ENCODE measurements at places on chromosomes 16 and 17.

GRCh38 chr16:52383119-52383518 is 163.8 kb downstream of the TOX3 start:
- no peak for DNase-seq

GRCh38 chr17:20280051-20280450 is 187.3 kb downstream of the LGALS9B start:
- no peak for DNase-seq

- DNase-seq, result peak; percentile 66
These were observed 16.4 kb upstream of the GLG1 start for GRCh38 chr16:74623214-74623838.

DNA sequence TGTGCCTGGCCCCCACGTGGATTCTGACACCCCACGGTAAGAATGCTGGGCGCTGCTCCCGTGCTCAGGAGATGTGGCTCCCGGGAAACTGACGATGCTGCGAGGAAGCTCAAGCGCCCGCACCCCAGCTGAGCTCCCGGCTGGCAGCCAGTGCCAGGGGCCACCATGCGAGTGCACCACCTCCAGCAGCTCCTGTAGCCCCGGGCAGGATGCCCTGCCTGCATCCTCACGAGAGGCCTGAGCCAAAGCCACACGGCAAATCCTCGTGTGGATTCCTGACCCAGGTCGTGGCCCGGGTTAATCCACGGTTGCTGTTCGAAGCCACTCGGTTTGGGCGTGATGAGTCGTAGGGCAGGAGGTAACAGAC is 11.6 kb upstream of the DPEP1 start:
- DNase-seq, result no peak

- DNase-seq, result no peak
These were observed 4.2 kb downstream of the PITPNA start for GRCh38 chr17:1558401-1558800.

GRCh38 chr16:35751191-35751941 is 2292.0 kb downstream of the TP53TG3F start:
- DNase-seq, result no peak

DNA sequence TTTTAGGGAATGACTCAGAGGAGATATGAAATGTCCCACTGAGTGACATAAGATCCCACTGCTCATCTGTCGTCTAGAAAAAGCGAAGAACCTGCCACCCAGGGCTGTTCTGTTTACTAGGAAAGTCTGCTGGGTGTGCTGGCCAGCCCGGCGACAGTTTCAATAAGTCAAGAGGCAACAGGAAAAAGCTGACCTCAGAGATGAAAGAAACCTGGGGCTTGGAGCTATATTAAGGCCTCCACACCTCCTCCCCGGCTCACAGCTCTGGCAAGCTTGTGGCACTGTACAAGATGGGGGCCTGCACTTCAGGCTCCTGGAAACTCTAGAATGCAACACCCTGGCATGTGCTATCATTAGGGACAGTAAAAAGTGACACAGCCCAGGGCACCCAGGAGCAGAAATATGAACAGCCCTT is 10.6 kb downstream of the ZFHX3 start:
- DNase-seq, result no peak

- no peak for DNase-seq
These were observed 8.9 kb upstream of the AXIN1 start for GRCh38 chr16:361341-361871.

GRCh38 chr17:49249890-49250522 is 19.4 kb upstream of the PHOSPHO1 start:
- DNase-seq, result no peak

- no peak for DNase-seq
These were observed 167.8 kb upstream of the CACNG5 start for GRCh38 chr17:66667090-66667489.

GRCh38 chr17:72569148-72569946 is 448.5 kb downstream of the SOX9 start:
- DNase-seq, result no peak
